ENCODE measurements at places on chromosomes 7 and 10. TPM values are rescaled to one million over a fixed set of nuclear protein-coding genes. Genes with fewer than 3 reads are reported as not detected.
A peak's percentile ranks its signal among the peaks of the same experiment; 100 is the strongest.

Gene TMEM225B
- not detected for total RNA-seq

Gene STAG3
- 5.9 TPM for total RNA-seq

Gene ACSL5
- total RNA-seq, result 12.2 TPM

GRCh38 chr7:100464210-100464660, at the start of gene SPACDR:
Gene SPACDR (minus strand): TSS chr7:100464260. CDS start chr7:100464025, 235 bp downstream.
- H3K36me3 ChIP-seq, result peaks cover 49% of the 10 kb centered on the region
- H3K27me3 ChIP-seq, result no peaks in the 10 kb centered on the region
- H3K27ac ChIP-seq, result peak within 1 kb of the TSS; percentile 88

DNA sequence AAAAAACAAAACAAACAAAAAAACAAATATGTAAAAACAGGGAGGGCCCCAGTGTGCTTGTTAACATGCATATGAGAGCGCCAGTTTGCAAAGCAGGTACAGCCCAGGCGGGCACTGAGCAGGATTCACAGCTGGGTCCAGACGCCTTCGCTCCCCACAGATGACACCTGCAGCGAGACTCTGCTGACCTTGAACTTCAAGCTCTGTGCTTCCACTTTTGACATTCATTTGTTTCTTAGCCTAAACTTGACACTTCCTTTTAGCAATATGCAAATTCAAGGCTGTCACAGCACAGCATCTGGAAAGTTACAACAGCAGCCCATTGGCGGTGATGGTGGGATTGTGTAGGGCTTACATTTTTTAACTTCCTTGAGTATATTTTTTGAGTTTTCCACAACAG, 88.8 kb upstream of the TNS3 start:
- no peaks in the 10 kb centered on the region for H3K27me3 ChIP-seq
- no peak overlapping the region for H3K4me3 ChIP-seq

GRCh38 chr7:115722302-115722977, 308.1 kb downstream of the TFEC start:
- H3K36me3 ChIP-seq, result no peaks in the 10 kb centered on the region
- H3K27ac ChIP-seq, result no peak overlapping the region
- H3K27me3 ChIP-seq, result no peaks in the 10 kb centered on the region
- DNase-seq, result no peak

DNA sequence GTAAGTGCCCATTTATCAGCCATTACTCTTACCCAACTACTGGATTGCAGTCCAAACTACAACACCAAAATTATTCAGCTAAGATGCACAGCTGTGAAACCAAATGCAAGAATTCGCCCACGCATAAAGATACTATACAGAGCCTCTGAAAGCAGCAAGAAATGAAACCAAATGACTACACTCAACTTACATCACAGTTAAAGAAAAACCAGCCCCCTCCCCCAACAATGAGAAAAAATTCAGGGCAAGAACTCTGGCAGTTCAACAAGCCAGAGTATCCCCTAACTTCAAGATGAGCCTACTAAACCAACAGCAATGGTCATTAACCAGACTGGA, 209.1 kb upstream of the VWC2 start:
- no peaks in the 10 kb centered on the region for H3K4me1 ChIP-seq
- H3K36me3 ChIP-seq, result no peaks in the 10 kb centered on the region
- no peak overlapping the region for H3K4me3 ChIP-seq
- no peak overlapping the region for H3K27ac ChIP-seq
- H3K27me3 ChIP-seq, result no peaks in the 10 kb centered on the region

GRCh38 chr10:91681361-91682276, 48.7 kb upstream of the PPP1R3C start:
- no peaks in the 10 kb centered on the region for H3K4me1 ChIP-seq
- H3K4me3 ChIP-seq, result no peak overlapping the region
- no peaks in the 10 kb centered on the region for H3K27me3 ChIP-seq
- no peak for DNase-seq
- no peak overlapping the region for H3K27ac ChIP-seq

DNA sequence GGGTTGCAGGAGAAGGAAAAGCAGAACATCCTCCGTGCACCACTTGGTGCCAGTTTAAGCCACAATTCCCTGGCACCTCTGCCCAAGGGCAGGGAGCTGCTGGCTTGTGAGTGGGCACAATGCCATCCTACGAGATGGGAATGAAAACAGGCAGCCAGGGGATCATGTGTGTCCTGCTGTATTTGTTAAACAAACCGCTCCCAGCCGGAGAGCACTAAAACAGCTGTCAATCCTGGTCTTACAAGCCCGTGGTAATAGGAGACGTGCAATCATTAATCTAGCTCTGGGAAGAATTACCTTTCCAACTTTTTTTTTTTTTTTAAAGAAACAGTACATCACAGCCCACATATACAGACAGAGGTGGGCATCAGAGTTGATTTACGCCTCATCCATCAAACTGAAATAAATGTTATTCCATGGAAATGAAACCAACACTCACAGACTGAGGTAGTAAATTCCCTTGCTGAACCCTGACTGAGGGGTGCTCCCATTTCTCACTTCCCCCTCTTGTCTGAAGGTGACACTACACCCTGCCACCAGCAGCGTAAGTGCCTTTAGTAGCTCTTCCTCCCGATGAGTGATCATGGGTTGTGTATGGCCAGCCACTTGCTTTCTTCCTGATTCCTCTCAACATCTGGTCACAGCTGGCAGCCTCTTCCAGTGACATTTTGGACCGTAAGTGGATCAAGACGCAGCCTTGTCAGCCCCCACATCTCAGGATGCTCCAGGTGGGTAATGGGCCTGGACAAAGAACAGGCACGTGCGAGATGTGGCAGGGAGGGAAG, 143.8 kb downstream of the TEX36 start:
- H3K4me1 ChIP-seq, result no peaks in the 10 kb centered on the region
- no peak overlapping the region for H3K4me3 ChIP-seq
- H3K27ac ChIP-seq, result no peak overlapping the region
- no peaks in the 10 kb centered on the region for H3K36me3 ChIP-seq

DNA sequence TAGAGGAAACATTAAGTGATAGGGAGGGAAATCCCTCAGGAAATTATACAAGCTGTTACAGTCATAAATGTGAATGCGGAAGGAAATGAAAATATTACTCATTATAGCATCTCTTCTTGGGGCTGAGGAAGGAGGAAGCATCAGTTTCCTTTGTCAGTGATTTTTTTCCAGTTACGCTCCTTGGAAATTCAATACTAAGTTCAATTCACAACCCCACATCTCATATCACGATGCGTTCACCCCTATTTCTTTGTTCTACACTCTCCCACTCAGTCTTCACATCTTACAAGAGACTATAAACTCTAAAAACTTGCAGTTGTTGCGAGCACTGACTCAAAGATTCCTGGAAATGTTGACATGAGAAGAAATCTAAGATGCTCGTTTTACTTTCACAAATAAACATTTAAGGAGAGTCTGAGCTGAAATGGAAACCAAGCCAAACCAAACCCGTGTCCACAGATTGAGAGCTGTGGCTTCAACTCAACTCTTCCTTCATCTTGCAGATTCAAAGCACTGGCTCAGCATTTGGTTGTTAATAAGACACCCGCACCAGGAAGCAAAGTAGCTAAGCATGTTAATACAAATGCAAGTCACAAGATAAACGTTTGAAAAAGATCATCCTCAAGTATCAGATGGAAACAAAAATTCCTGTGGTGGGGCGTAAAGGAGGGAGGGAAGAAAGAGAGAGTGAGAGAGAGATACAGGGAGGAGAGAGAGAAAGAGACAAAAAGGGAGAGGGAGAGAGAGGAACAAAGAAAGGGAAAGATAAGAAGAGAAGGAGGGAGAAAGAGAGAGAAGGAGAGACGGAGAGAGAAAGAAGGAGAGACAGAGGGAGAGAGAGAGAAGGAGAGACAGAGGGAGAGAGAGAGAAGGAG, 150.0 kb upstream of the RSU1 start:
- no peaks in the 10 kb centered on the region for H3K27me3 ChIP-seq
- no peaks in the 10 kb centered on the region for H3K36me3 ChIP-seq
- no peak for DNase-seq

DNA sequence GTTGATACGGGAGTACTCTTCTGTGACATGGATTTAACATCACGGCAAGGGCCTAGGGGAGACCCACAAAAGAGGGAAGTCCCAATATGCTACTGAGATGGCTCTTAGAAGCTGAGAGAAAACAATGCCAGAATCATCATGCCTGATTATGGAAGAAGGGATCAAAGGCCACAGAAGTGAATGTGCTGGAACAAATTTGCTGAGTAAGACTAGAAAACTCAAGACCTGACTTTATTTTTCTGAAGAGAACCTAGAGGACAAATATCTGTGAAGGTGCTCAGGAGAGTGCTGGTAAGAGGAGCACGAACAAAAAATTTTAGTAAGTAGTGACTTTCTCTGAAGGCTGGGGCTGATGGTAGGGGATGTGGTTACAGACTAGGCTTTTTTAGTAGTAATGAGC, 277.0 kb downstream of the ZEB1 start:
- no peaks in the 10 kb centered on the region for H3K4me1 ChIP-seq
- no peaks in the 10 kb centered on the region for H3K36me3 ChIP-seq
